ENCODE measurements at places on chromosomes 7 and 10.

DNA sequence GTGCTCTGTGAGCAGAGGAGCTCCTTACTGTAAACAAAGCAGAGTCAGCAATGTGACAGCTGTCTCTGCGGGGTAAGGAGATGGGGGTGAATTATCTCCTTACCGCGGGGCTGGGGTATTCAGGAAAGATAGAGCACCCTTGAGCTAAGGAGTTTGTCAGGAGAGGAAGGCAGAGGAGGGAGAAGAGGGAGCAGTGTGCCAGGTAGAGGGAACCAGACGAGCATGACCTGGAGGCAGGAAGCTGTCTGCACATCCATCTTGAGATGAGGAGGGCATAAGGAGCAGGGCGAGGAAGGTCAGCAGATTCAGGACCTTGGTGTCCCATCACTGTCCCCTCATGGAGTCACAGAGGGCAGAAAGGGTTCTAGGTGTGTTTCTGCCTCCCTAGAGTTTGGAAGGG, 32.5 kb upstream of the GPR26 start:
- no peak for DNase-seq

GRCh38 chr7:2729893-2730716, 42.1 kb downstream of the AMZ1 start:
- no peak for DNase-seq

- DNase-seq: no peak
These were observed 9.8 kb downstream of the WDFY4 start for GRCh38 chr10:48694371-48695030.

DNA sequence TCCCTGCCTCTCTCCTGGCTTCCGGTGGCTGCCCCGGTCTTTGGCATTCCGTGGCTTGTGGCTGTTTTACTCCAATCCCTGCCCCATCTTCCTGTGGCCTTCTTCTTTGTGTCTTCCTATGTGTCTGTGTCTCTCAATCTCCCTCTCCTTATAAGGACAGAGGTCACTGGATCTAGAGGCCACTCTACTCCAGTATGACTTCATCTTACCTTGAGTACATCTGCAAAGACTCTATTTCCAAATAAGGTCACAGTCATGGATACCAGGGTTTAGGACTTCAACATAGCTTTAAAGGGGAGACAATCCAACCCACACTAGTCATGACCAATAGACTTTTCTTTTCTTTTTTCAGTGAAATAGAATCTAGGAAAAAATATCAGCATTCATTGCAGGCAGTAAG, 153.3 kb upstream of the INSYN2A start:
- DNase-seq: peak; percentile 72
